ENCODE measurements at places on chromosomes 12 and 14.

DNA sequence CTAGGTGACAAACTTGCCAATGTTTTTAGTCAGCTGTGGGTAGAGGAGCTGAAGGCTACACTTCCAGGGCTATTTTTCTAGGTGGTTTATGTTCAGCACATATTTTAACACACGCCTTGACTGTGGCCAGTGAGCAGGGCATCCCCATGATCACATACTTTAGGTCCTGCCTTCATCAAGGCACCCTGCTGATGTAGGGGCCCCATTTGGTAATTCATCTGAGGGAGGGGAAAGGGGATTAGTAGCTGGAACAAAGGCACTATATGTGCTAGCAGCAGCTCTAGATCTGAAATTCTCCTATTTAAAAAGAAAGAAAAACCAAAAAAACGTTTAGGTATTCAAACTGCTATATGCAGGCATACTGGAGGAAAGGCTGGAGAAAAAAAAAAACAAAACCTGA lies 14.5 kb downstream of the EGLN3 start:
- no peak for DNase-seq

DNA sequence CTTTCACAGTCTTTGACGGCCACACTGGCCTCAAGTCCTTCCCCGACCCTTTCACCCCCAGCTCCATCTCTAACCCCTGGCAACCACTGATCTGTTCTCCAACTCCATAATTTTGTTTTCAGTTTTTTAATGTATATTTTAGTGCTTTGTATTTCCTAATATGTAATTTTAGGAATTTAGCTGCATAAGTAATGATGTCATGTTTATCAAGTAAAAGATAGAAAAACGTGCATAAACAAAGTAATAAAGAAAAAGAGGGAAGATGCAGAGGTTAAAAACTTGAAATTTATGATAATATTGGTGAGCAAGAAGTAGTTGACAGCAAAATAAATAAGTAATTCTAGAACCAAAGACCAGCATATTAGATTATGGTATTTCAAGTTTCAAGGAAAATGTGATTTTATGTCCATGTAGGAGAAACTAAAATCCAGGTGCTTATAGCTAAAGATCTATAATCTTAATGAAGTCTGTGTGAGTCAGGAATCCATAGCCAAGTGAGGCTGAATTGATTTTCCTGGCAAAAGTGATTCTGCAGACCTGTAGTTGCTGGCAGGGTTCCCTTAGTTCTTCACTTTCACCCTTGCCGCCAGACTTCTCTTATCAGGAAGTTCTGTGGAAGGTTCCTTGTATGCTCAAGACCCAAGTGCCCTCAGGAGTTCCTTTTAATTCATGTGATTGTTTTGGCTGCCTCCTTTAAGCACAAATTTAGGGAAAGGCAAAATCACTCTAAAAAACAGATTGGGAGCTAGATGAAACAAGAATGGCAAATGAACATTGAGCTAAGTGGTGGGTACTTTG lies 24.4 kb downstream of the FBXW8 start:
- DNase-seq: no peak

DNA sequence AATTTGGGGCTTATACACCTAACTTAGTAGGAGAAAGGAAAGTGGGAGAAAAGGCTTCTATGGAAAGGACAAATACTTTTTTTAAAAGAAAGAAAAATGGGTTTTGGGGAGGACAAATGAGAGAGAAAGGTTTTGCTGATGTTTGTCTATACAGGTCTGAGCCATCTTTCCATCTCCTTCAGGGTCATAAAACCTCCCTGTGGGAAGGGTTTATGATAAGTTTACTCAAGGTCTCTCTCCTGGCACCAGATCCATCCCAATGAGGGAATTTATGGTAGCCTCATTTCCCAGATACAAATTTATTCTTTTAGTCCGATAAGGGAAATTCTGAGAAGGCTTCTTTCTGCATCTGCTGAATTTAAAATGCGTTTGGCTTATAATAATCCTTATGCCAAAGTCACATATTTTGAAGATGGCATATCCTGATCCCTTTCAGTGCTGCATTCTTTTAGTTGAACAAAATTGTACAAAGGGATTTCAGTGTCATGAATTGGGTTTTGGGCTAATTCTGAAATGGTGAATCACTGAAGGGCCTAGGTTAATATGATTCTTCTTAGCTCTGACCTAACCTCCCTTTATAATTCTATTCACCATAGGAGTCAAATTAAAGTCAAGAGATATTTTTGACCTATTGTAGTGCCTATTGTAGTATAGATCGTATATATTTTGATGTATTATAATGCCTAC lies 173.5 kb upstream of the DYRK2 start:
- no peak for DNase-seq

DNA sequence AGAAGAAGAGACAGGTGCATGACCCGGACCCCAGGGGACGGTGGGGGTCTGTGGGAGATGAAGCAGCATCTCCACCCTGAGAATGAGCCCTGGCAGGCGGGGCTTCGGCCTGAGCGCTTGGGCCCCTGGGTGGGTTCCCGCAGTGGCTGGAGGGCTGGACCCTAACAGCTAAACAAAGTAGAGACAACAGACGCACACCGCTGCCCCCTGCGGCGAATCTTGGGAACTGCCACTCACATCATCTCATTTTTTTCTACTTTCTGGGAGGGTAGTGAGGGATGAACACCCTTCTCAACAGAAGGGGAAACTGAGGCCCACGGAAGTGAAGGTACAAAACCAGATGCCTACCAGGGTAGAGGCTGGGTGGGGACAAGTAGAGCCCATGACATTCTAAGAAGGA lies 104.7 kb downstream of the RFLNA start:
- no peak for DNase-seq

DNA sequence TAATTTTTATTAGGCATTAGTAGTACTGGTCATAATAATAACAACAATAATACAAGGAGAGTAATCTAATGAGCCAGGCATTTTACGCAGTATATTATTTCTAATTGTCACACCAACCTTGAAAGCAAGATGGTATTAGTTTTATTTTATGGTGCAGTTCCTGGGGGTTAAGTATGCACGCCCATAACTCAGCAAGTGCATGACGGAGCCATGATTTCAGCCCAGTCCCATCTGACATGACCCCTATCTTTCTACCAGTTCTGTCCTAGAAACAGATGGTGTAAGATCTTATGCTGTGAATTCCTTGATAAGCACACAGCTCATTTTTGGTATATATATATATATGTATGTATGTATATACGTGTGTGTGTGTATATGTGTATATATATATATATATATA lies 106.0 kb downstream of the AEBP2 start:
- no peak for DNase-seq

DNA sequence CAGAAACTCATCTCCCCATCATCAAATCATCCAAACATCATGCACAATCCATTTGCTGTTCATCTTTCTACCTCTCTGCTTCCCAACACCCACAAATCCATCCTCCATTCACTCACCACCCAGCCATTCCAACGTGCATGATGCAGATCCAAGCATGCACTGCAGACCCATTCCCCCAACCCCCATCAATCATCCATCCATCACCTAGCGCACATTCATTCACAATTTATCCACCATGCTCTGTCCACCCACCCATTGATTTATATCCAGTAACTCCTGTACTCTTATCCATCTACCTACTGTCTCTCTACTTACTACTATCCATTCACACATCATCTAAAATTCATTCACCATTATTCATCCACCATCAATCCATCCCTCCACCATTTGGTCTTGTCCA lies 4.0 kb upstream of the AMN start:
- no peak for DNase-seq

DNA sequence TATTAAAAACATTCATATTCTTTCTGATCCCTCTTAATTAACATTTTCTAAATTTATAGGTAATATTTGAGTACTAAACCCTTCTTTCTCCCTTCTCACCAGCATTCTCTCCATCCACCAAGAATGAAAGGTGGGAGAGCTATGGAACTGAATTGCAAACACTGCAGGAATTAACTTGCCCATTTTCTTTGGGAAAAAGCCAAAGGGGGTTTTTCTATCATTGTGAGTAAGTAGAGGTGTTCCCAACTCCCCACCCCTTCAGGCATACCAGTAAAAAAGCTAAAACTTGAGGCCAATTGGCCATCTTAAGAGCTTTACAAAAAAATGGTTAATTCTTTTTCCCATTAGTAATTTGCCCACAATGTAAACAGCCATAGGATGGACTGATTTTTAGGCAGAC lies 23.7 kb downstream of the PCNX1 start:
- DNase-seq: no peak

DNA sequence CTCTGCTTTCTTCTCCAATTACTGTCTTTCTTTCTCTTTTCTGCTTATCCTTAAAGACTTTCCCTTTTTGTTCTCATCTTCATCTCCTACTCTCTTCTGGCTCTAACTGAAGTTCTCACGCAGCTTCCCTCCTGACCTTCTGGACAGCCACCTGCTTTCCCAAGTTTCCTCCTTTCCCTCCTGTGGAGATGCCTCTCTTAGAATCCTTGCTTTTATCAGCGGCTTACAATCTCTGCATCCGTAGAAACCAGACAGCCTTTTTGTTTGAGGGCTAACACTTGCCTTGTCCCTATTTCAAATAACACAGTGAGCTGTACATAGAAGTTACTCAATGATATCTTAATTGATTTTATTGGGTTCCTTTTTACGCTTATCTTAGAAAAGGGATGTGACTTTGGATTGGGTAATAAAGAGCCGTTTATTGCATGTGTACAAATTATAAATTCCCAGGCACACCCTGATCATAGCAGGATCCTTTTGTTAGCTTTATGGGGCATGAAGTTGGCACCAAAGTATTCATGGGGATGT lies 2.1 kb upstream of the LGALS3 start:
- DNase-seq: no peak

GRCh38 chr12:66119229-66119869 lies 11.2 kb downstream of the LLPH start:
- DNase-seq: no peak

DNA sequence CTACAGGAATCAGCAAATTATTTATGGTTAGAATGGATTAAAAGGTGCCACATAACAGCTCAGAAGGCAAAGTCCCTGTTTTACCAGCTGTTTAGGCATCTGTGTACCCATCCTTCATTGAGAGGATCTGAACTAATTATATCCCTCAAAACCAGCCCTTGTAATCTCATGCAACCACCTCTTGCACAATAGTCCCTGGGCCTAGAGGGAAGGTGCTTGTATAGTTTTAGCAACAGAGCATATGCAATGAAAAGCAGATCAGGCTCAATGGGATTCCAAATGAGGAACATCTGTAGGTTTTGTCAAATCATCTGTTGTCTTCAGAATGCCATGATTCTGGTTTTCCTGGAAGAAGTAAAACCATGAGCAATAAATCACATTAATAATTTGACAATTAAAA lies 26.0 kb upstream of the GLIPR1L2 start:
- no peak for DNase-seq

GRCh38 chr14:67413806-67414769 lies 2.1 kb upstream of the PLEK2 start:
- DNase-seq: peak; percentile 15

DNA sequence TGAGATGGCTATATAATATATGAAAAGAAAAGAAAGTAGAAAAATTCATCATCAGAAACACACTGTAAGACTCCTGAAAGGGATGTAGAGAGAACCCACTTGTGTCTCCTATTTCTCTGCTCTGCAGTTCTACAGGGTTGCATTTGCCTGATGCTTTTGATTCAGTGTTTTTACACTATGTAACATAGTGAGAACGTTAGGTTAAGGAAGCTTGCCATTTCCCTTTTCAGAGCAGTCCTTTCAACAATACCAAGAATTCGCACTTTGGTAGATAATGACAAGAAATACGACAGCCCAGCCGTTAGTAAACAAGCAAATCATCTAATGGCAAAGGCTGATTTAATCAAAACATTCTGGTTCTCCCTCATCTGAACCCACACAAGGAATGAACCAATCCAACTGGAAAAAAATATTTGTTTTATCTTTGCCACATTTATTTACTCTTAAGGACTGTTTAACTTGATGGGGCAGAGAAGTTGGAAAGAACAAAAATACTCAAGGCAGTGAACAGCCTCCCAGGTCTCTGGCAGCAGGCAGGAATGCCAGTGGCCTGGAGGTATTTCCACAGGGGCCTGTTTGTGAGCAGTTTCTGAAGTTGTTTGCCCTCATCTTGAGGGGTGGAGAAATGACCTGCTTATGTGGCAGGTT lies 30.8 kb upstream of the SOCS2 start:
- no peak for DNase-seq

DNA sequence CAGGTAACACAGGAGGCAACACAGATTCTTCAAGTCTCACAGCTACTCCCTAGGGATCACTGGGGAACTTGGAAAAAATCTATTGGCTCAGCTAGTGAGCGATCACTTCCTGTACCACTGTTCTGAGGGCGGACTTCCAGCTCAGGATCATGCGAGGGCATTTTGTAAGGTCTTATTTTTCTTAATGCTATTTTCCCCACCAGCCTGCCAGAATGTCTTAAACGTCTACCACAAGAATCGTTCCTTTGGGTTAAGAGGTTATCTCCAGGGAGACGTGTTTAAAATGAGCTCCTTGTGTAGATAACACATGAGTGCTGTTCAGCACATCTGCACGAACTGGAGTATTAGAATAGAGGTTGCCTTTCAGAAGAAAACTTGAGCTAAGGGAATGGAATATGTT lies 162.6 kb downstream of the ETNK1 start:
- DNase-seq: no peak

GRCh38 chr14:51661504-51661903 lies 9.8 kb downstream of the FRMD6 start:
- DNase-seq: no peak

- no peak for DNase-seq
Measured at GRCh38 chr12:18818579-18819268, 80.8 kb downstream of the CAPZA3 start.

GRCh38 chr12:124456133-124456651 lies 111.2 kb downstream of the NCOR2 start:
- no peak for DNase-seq

DNA sequence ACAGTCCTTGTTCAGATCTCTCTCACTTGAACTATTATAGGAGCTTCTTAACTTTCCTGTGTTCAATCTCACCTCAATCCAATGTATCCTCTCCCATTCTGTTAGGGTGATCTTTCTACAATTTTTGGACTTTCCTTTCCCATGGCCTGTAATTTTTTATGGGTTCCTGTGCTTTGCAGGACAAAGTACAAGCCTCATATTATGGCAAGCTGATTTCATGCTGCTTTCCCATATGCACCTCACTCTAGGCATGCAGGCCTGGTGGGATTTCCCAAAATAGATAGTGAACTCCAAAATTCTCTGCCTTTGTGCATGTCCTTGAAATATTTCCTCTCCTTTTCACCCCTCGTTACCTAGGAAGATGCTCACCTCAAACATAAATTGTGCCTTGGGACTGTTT lies 499.4 kb downstream of the NAV3 start:
- DNase-seq: no peak

GRCh38 chr12:112305951-112306350 lies 76.3 kb downstream of the HECTD4 start:
- no peak for DNase-seq

DNA sequence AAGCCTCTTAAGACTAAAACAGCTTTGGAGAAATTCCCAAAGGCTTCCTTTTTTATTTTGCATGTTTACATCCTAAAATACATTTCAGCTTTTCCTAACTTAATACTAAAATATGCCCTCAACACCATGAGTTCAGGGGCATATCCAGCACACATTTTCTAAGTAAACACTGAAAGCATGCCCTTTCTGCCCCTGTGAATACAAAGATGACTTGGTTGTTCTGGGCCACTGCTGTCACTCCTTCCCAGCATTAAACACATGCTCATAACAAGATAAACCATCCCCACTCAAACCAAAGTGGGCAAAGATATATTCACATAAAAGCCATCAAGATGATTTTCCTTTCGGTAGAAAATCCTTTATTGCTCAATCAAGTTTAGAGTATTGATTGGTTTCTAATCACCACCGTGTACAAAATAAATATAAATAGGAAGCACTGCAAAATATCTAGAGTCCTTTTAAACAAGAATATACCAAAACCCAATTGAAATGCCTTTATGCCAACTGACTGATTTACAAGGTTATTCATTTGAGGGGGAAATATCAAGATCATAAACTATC lies 1.9 kb downstream of the CCNB1IP1 start:
- DNase-seq: no peak
